Fibroblast of villous mesenchyme (primary cell): ENCODE measurements at places on chromosomes 13 and 19.

DNA sequence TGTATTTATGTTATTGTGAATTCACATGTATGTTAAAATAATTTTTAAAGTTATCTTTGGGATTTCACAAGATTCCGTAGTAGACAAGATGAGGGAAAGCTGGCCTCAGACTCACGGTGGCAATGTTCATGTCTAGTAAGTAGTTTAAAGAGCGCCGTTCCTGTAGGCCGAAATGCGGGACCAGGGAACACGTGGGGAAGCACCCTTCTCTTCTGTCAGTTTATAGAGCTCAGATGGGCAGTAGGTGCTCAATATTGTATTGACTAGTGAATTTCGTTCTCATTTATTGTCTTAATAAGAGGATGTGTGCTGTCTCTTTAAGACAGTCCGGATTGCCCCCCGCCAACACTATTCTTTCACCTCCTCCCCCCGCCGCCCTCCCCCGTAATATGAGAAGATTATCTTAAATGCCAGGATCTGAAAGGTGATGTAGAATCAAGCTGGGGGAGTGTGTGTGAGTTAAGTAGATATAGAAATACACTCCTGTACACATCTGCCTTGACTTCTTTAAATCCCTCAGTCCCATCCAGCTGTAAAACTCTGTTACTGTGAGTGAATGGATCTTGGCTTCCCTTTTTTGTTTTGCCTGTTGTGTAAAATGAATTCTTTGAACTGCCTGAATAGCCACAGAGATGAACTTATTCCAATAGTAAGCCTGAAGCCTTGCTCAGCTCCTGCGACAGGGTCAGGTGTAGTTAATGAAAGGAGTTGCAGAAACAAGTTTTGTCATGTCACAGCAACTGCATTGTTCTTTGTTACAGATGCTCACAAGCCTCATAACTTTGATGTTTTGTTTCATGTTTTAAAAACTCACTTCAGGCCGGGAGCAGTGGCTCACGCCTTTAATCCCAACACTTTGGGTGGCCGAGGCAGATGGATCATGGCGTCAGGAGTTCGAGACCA is 1.3 kb downstream of the LAMP1 start:
- DNase-seq = peak; percentile 19

DNA sequence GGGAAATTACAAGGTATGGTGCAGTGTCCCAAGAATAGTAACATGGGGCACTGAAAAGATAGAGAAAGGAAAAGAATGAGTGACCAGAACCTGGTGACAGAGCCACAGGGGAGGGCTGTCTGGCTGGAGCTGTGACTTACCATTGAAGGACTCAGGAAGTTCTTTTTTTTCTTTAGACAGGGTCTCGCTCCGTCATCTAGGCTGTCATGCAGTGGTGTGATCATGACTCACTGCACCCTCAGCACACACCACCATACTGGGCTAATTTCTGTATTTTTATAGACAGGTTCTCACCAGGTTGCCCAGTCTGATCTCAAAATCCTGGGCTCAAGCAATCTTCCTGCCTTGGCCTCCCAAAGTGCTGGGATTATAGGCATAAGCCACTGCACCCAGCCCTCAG is 8.8 kb upstream of the CPB2 start:
- peak; percentile 13 for DNase-seq

DNA sequence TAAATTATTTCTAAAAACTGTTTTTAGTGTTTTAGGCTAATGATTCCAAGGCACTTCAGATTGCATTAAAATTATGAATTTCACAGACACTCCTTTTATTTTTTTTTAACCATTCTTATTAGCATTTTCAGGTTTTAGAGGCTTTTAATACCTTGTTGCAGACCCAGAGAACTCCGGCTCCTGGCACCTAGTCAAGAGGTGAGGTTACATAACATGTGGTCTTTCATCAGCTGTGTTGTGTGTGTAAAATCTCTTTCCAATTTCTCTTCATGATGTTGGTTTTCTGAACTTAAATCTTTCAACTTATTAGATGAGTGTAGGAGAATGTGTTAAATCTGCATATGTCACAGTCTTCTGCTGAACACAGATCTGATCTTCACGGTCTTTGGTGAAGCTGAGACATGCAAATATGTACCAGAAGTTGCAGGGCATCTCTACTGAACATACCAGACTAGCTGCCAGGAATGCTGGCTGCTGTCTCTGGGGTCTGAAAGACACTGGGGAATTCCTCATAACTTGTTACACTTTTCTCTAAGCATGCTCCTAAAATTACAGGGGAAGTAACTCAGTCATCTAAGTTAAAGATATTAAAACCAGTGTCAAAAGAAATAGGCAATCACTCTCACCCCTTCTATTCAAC is 1165.3 kb downstream of the EFNB2 start:
- DNase-seq = no peak

- no peak for DNase-seq
These were observed 365.5 kb downstream of the UQCRFS1 start for GRCh38 chr19:28847468-28847867.

GRCh38 chr19:15161028-15161984 is 39.5 kb downstream of the NOTCH3 start:
- DNase-seq = peak; percentile 31

GRCh38 chr19:5113633-5114586 is 145.0 kb downstream of the KDM4B start:
- DNase-seq = no peak

DNA sequence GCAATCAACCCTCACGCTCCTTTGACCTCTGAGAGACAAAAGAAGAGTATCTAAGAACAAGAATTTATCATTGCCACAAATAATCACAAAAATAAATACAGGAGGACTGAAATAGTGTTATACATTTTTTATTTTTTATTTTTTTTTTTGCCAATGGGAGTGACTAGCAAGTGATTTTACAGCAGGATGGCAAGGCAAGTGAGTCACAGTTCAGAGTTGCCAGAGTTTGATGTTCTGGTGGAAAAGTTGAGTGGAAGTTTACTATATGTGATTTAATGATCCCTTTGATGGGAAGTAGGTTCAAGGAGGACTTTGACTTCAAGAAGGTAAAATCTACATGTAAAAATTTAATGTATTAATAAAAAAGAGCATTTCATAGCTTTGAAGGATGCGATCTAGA is 2691.4 kb downstream of the PCDH9 start:
- DNase-seq = no peak

- no peak for DNase-seq
These were observed 17.1 kb downstream of the LRRC4B start for GRCh38 chr19:50551034-50551714.

GRCh38 chr13:72536714-72537394 is 190.6 kb downstream of the MZT1 start:
- no peak for DNase-seq

- DNase-seq = peak; percentile 25
These were observed 323.7 kb upstream of the HTR2A start for GRCh38 chr13:47220453-47221140.

- no peak for DNase-seq
These were observed 290.8 kb upstream of the PCDH9 start for GRCh38 chr13:67520886-67521285.

DNA sequence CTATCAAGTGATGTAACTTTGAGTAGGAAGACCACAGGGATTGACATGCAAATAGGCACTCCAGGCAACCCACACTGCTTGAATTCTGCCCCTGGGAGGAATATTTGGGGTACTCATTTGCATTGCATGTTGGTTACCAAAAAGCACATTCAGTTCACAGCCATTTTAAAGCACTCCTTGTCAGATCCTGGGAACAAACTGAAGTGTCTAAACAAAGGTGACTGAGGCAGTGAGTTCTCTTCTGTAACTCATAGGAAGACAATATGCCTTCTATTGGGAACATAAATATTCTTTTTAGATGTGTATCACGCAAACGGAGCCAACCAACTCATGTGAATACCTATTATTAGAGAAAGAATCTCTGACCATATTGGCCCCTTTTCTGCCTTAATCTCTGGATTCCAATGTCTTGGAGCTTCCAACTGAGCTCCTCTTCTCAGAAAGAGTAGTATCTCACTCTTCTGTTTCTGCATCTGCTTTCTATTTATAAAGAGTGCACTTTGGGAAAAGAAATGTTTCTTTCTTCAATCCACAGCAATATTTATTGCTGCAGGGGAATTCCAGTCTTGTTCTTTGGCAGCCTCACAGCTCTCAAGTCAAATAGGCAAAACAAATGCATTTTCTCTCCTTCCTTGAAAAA is 125.7 kb upstream of the NBEA start:
- peak; percentile 42 for DNase-seq

DNA sequence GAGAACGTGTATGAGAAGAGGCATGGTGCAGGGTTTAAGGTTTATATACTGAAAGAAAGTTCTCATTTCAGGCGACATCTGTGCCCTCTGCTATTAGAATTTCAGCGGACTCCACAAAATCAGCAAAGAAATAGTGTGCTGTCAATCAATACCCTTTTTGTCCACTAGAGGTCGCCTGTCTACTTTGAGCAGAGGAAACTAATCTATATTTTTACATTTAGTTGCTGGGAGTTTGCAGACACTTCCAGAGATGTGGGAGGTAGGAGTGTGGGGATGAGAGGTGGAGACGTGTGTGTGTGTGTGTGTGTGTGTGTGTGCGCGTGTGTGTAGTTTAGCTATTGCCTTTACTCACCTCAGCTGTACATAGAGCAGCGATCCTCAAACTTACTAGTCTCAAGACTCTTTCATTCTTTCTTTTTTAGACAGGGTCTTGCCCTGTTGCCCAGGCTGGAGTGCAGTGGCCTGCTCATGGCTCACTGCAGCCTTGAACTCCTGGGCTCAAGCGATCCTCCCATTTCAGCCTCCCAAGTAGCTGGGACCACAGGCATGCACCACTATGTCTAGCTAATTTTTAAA is 9.7 kb downstream of the INAFM1 start:
- peak; percentile 65 for DNase-seq

- peak; percentile 56 for DNase-seq
These were observed 58.8 kb upstream of the ZNF681 start for GRCh38 chr19:23817519-23817918.

GRCh38 chr19:52742516-52742915 is 7.7 kb upstream of the ZNF611 start:
- no peak for DNase-seq

DNA sequence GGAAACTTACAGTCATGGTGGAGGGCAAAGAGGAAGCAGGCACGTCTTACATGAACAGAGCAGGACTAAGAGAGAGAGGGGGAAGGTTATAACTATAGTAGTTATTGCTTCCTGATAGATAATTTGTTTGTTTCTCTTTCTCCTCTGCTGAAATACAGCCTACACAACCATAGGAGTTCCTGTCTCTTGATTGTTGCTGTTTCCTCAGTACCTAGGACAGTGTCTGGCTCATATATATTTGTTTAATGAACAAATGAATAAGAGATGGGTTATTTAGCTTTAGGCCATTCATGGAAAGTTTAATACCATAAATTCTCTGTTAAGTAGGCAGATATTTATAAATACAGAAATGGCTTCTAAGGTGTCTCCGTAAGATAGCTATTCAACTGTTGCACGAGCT is 95.2 kb downstream of the PCCA start:
- DNase-seq = no peak

- DNase-seq = no peak
These were observed 3.0 kb downstream of the IFI30 start for GRCh38 chr19:18176367-18177310.

- DNase-seq = peak; percentile 60
These were observed 2.3 kb upstream of the C1QTNF9B start for GRCh38 chr13:23899555-23899954.

DNA sequence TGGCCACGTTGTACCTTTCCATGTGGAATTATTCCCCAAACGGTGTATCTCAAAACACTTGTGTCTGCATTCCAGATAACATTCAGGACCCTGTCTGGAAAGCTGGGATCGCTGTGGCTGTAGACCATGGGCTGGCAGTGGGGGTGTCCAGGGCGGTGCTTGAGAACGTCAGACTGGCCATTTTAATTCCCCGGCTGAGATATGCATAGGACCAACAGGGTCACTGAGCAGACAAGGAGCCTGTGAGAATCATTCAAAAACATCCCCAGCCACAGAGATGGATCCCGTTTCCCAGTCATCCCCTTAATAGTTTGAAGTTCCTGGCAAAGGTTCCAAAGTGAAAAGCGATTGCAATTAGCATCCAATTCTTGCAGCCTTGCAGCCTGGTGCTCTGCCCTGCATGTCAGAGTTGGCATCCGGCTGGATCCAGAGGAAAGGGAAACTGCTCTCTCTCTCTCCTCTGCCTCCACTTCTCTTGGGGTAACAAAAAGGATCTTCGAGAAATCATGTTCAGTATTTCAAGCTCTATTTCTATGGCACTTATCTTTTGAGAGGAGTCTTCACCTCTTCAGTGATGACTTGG is 41.6 kb downstream of the IFT88 start:
- no peak for DNase-seq

- DNase-seq = peak; percentile 35
These were observed 3.3 kb upstream of the ATP1A3 start for GRCh38 chr19:41997121-41997850.

- no peak for DNase-seq
These were observed 149.2 kb downstream of the MIPEP start for GRCh38 chr13:23740002-23740401.

DNA sequence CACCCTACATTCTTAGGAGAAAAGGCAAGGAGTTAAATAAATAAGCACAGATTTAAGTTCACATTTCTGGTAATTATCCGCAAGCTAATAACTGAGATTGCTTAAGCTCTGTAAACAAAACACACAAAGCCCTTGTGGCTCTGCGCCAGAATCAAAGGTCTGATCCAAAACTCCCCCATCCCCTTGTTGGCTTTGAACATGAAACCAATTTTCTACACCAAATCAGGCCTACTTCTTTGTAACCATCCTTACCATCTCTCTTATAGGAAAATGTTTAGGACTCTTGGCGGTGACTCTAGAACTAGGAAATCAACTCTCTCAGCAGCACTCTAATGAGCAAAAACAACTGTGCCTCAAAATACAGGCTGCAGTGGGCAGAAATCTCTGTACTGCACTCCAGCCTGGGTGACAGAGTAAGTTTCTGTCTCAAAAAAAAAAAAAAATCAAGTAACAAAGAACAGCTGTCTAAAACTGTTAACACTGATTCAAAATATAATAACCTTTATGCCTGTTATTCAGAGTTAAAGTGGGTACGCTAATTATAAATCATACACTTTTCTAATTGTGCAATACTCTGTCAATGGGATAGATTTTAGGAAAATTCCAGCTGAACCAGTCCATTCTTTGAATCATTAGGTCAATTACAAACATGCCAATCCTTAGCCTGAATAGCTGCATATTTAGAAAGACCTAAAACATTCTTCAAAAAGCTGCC is 25.8 kb downstream of the ABCC4 start:
- peak; percentile 80 for DNase-seq

DNA sequence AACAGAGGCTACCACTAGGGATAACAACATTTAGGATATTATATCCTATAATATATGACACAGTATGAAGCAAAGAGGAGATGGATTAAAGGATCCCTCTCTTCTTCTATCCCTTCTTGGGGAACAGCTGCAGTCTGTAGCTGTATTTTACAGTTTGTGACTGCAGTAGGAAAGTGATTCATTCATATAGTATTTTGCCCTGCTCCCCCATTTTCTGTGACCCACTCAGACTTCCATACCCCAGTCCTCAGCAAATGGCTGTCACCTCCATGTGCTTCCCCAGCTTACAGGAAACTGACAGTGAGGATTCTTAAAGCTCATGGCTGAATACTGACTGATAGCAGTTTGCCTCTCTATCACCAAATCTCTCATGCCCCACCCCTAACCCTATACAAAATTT is 27.5 kb downstream of the MICU2 start:
- no peak for DNase-seq

- DNase-seq = no peak
These were observed 84.8 kb downstream of the PCDH17 start for GRCh38 chr13:57716295-57716694.
